ENCODE measurements at places on chromosomes 4 and X. TPM values are rescaled to one million over a fixed set of nuclear protein-coding genes. Genes with fewer than 3 reads are reported as not detected.

GRCh38 chr4:2356123-2357069, 62.0 kb downstream of the ZFYVE28 start:
- DNase-seq = no peak

GRCh38 chr4:84362896-84363655, 136.0 kb downstream of the NKX6-1 start:
- no peak for DNase-seq

- DNase-seq = no peak
Observed at GRCh38 chr4:67109276-67109675, 436.0 kb downstream of the CENPC start.

DNA sequence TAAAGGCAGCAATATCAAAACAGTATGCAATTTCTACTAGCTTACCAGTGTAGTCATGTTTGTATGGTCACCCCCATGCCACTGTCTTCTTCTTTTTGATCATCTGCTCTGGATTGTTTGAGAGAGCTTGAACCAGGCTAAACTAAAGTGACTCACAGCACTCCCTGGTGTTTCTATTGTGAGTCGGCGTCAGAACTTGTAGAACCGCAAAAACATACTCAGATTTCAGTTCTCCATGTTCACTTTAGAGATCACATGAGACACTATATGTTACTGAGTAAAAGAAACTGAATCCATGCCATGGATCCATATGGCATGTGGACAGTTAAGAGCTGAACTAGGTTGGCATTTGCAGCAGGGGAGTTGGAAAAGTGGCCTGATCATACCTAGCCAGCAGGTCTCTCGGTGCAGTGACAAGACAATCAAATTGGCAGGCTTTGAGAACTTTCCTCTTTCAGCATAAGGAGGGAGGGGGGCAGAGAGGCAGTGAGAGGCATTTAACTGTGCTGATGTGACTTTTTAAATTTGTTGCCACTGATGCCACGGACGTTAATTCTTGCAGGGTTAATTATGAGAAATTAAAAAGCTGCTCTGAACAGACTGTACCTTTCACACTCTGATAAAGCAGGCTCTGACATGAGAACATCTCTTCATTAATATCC, 88.4 kb downstream of the AFF2 start:
- no peak for DNase-seq

Gene GAGE13
- not detected for total RNA-seq

Gene ZNF157
- total RNA-seq = 0.34 TPM

Gene CSN1S1
- not detected for total RNA-seq

Gene RRH
- not detected for total RNA-seq

Gene FGFR3
- 0.39 TPM for total RNA-seq

GRCh38 chr4:125741825-125742452, 427.2 kb downstream of the FAT4 start:
- DNase-seq = no peak

Gene LINC00632
- total RNA-seq = 4.1 TPM

DNA sequence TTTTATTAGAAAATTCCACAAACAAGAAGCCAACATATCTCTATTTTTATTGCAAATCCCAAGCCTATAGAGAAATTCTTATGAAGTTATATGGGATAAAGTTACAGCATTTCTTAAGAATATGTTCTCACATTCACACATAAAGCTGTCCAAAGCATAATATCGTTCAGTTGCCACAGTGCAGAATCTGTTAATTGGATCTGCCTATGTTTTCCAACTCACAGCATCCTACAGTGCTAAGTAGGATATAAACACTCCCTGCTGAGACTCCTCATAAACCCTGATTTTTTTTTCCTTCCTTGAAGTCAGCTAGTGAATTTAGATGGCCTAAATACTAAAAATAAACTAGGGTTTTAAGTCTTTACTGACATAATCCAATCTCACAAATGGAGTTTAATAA, 307.9 kb downstream of the PDGFC start:
- no peak for DNase-seq

DNA sequence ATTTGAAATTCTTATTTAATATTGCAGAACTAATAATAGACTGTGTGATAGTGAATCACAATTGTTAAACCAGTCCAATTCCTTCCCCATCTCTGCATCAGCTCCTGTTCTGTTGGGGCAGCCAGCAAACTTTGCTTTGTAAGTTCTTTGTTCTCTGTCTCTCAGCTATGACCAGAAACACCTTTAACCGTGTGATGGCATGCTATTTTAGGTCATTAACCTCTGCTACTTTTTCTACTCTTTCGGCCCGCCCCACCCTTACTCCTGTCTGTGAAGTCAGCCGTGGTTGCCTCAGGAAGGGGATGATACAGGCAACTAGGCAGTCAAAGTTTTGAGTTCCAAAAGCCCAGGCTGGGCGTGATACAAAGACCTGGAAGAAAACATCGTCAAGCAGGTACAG, 51.3 kb upstream of the EGFL6 start:
- DNase-seq = no peak

- no peak for DNase-seq
Observed at GRCh38 chr4:141999446-142000143, 363.2 kb downstream of the IL15 start.

Measured in activated T-helper 1 cell treated with anti-CD3 and anti-CD28 coated beads, Interleukin-12 subunit alpha, Interleukin-12 subunit beta, Interleukin-2, Interleukin-4 antibody, amounts not matched to agents 30 ng/mL and 10 ng/mL and 1 ng/mL, durations not matched to agents 14 hours and 24 hours and 36 hours (primary cell).